ENCODE measurements at places on chromosomes 16 and 17.
A peak's percentile ranks its signal among the peaks of the same experiment; 100 is the strongest.

DNA sequence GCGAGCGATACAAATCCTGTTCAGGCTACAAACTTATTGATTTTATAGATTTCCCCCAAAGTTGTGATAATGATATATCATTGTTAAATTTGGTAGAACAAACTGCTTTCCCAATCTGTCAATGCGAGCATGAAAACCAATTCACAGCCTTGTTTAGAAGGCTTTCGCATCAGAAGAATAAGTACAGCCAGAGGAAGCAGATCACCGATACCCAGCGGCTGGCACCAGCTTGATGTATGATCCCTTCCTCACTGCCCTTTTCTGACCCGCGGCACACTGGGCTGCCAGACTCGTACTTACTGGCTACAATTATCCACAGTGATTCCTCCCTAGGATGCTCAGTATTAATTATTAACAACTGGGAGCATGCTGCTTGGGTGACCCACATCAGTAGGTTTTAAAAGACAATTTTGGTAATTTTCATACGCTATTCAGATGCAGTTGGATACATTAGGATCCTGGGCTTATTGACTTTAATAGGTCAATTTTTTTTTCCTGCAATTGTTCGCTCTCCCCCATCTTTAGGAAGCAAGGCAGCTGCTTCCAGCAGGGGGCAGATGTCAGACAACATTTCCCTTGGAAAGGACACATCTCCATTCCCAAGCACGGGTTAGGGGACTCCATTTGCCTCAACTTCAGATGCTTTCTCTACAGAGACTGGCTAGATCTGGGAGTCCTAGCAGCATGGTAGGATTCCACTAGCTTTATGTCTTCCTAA, 582.7 kb upstream of the PSMD7 start:
- H3K27me3 ChIP-seq = no peaks in the 10 kb centered on the region
- no peak overlapping the region for H3K4me3 ChIP-seq
- no peaks in the 10 kb centered on the region for H3K4me1 ChIP-seq
- peak; percentile 37 for DNase-seq

GRCh38 chr17:4786516-4786915, 352 bp upstream of the VMO1 start:
- H3K4me3 ChIP-seq = peak overlapping the region; percentile 62
- peaks cover 30% of the 10 kb centered on the region for H3K4me1 ChIP-seq
- no peak overlapping the region for H3K27ac ChIP-seq
- H3K36me3 ChIP-seq = no peaks in the 10 kb centered on the region
- H3K27me3 ChIP-seq = peaks cover 31% of the 10 kb centered on the region
- peak; percentile 82 for DNase-seq

GRCh38 chr17:59666235-59666634, 41.0 kb downstream of the PTRH2 start:
- peaks cover 79% of the 10 kb centered on the region for H3K36me3 ChIP-seq
- H3K4me1 ChIP-seq = peaks cover 47% of the 10 kb centered on the region
- no peak for DNase-seq
- no peak overlapping the region for H3K4me3 ChIP-seq
- H3K27me3 ChIP-seq = no peaks in the 10 kb centered on the region
- no peak overlapping the region for H3K27ac ChIP-seq

GRCh38 chr17:34207572-34207971, 47.5 kb upstream of the CCL2 start:
- no peaks in the 10 kb centered on the region for H3K27me3 ChIP-seq
- no peaks in the 10 kb centered on the region for H3K36me3 ChIP-seq
- DNase-seq = no peak
- H3K27ac ChIP-seq = no peak overlapping the region
- H3K4me3 ChIP-seq = no peak overlapping the region

DNA sequence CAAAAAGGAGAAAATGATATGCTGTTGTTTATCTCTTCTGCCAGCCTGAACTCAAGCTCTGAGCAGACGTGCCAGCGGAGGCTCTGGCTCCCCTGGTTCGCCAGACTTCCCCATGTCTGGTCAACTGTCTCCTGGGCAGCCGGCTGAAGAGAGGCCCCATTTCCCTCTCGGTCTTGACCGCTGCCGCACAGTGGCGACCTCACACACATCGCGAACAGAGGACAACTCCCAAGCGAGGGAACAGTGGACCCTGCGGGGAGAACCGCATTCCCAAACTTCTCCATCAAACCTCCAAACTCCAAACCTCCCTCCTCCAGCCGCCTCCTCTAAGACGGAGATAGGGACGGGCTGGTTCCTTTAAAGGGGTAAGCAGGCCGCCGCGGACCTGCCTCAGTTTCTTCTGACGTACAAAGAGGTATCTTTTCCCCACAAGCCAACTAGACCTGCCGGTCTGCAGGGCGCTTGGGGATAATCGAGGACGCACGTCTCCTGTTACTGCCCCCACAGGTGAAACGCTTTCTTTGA, 24.9 kb upstream of the RFFL start:
- peak overlapping the region; percentile 68 for H3K27ac ChIP-seq
- DNase-seq = peak; percentile 80
- H3K4me1 ChIP-seq = peaks cover 13% of the 10 kb centered on the region
- no peaks in the 10 kb centered on the region for H3K27me3 ChIP-seq

GRCh38 chr17:42657824-42658588, 1.1 kb upstream of the TUBG2 start:
- peaks cover 14% of the 10 kb centered on the region for H3K36me3 ChIP-seq
- H3K4me3 ChIP-seq = no peak overlapping the region
- no peaks in the 10 kb centered on the region for H3K27me3 ChIP-seq
- no peak for DNase-seq

- H3K27ac ChIP-seq = no peak overlapping the region
- no peaks in the 10 kb centered on the region for H3K4me1 ChIP-seq
- DNase-seq = peak; percentile 0
- no peaks in the 10 kb centered on the region for H3K27me3 ChIP-seq
- no peak overlapping the region for H3K4me3 ChIP-seq
These were observed 804.5 kb upstream of the SOX9 start for GRCh38 chr17:71316176-71316897.

- peaks cover 45% of the 10 kb centered on the region for H3K27me3 ChIP-seq
- peak; percentile 72 for DNase-seq
- H3K36me3 ChIP-seq = no peaks in the 10 kb centered on the region
- H3K27ac ChIP-seq = peak overlapping the region; percentile 60
- H3K4me3 ChIP-seq = peak overlapping the region; percentile 64
These were observed 3.8 kb downstream of the HOXB2 start for GRCh38 chr17:48541036-48541576.

DNA sequence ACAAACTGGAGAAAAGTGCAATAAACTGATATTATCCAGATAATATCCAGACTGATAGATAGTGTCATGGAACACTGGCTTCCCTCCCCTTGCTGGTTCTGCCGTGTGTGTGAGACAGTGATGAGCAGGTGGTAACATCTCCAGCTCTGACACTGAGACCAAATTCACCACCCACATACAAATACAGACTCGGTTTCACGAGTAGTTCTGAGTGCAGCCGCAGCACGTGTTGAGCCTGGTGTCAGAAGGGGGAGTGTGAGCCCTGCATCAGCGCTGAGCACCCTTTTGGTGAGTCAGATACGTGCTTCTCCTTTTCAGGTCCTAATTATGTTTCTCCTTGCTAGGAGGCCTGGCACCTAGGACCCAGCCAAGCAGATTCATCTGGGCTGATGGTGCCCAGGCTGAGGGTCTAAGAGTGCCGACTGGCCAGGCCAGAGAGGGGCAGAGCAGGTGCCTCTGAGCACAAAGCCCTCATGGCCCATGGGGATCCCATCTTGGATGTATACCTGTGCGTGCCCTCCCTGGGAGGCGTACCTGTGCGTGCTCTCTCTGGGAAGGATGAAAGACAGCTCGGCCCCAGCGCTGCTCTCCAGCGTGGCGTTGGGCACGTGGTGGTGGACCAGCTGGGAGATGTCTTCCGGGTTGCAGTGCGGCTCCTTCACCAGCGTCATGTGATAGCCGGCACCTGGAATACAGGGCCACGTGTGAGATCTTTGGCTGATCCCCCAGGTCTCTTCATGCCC, 27.3 kb upstream of the RNPS1 start:
- no peaks in the 10 kb centered on the region for H3K36me3 ChIP-seq
- H3K4me3 ChIP-seq = no peak overlapping the region
- peak; percentile 19 for DNase-seq
- H3K4me1 ChIP-seq = no peaks in the 10 kb centered on the region
- H3K27me3 ChIP-seq = no peaks in the 10 kb centered on the region
- H3K27ac ChIP-seq = no peak overlapping the region

- H3K36me3 ChIP-seq = no peaks in the 10 kb centered on the region
- H3K4me1 ChIP-seq = no peaks in the 10 kb centered on the region
- H3K27me3 ChIP-seq = no peaks in the 10 kb centered on the region
- no peak for DNase-seq
- no peak overlapping the region for H3K27ac ChIP-seq
- no peak overlapping the region for H3K4me3 ChIP-seq
These were observed 210.6 kb upstream of the KCNJ16 start for GRCh38 chr17:69864462-69864861.

- no peak overlapping the region for H3K4me3 ChIP-seq
- H3K27me3 ChIP-seq = peaks cover 45% of the 10 kb centered on the region
- DNase-seq = no peak
- H3K4me1 ChIP-seq = no peaks in the 10 kb centered on the region
- no peak overlapping the region for H3K27ac ChIP-seq
These were observed 16.5 kb upstream of the ZC3H18 start for GRCh38 chr16:88553739-88554138.
